ENCODE measurements at places on chromosomes 2 and 18. TPM values are rescaled to one million over a fixed set of nuclear protein-coding genes. Genes with fewer than 3 reads are reported as not detected.

DNA sequence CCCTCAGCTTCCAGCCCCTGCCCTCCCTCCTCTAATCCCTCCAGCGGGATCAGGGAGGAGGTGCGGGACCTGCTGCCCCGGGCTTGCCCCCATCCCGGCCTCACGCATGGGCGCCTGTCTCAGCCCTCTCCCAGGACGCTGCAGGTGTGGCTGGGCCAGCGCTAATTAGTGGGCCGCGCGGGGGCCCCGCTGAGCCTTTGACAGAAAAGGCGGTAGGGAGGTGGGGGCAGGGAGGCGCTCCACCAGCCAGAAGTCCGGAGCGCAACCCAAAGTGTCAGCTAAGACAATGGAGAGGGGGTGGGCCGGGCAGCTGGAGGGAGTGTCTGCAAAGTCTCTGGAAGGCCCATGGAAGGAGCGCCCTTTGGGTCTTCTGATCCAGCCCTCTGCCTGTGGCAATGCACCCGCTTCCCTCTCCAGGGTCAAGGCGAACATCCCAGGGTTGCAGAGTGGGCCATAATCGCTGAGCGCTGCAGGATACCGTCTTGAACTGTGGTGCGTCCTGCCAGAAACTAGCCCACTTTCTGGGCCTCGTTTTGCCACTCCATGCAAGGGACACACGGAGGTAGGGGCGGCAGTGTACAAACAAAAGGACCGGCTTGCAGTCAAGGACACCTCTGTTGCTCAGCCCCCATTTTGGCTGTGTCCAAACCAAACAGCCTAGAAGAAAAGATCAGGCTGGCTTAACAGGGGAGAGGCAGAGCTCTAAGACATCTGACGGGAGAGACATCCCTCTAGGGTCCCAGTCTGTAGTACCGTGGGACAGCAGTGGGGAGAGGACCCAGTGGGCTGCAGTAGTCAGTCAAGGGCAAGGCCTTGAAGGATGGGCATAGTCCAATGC lies 3.5 kb downstream of the ATP6V1B1 start:
- no peak for DNase-seq

DNA sequence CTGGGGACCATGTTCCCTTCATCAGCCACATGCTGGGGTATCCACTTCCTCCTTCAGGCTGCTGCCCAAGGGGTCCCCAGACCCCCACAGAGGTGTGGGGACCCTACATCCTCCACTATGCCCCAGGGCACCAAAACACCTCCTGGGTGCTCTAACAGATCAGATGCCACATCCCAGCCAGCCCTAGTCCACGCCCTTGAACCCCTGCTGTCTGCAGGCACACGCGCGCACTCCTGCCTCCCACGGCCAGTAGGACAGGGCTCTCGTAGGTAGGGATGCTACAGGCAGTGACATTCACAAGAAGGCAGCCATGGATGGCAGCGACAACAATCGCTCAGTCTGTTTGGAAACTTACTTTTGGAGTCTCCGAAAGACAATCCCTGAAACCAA lies 3.0 kb upstream of the GPC1 start:
- DNase-seq: no peak

DNA sequence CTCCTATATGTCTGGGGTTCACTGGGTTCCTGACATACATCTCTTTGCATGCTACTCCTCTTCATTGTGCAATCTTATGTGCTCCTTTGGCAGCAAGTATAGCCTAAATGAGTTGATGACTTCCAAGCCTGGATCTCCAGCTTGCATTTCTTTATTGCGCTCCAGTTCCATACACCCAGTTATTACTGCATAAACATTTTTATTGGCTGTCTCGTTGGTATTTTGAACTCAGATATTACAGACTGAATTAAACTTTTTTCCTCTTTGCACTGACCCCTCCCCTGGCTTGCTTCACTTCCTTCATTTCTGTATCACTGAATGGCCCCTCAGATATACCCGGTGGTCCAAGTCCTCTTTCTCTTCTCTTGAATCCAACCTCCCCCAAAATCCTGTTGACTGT lies 219.2 kb downstream of the MC4R start:
- DNase-seq: no peak

GRCh38 chr2:168663993-168664392 lies 138.4 kb upstream of the NOSTRIN start:
- no peak for DNase-seq

GRCh38 chr2:121059651-121060649 lies 225.1 kb downstream of the TFCP2L1 start:
- DNase-seq: no peak

DNA sequence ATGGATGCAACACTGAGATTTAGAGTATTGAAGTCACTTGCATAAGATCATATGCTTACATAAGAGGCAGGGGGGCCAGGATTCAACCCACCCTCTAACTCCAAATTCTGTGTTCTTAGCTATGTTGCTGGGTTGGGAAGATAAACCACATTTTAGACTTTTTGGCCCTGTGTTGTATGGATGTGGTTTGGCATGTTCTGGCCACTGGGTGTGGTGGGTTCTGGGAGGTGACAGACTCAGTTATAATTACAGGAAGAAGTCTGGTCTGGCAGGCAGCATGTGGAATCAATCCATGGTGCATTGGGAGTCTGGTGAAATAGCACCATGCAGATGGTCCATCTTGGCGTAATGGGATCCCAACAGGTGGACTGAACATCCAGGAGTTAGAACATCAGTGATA lies 138.9 kb downstream of the LTBP1 start:
- DNase-seq: no peak

- DNase-seq: no peak
Observed at GRCh38 chr2:187445051-187445450, 3.0 kb downstream of the CALCRL start.

DNA sequence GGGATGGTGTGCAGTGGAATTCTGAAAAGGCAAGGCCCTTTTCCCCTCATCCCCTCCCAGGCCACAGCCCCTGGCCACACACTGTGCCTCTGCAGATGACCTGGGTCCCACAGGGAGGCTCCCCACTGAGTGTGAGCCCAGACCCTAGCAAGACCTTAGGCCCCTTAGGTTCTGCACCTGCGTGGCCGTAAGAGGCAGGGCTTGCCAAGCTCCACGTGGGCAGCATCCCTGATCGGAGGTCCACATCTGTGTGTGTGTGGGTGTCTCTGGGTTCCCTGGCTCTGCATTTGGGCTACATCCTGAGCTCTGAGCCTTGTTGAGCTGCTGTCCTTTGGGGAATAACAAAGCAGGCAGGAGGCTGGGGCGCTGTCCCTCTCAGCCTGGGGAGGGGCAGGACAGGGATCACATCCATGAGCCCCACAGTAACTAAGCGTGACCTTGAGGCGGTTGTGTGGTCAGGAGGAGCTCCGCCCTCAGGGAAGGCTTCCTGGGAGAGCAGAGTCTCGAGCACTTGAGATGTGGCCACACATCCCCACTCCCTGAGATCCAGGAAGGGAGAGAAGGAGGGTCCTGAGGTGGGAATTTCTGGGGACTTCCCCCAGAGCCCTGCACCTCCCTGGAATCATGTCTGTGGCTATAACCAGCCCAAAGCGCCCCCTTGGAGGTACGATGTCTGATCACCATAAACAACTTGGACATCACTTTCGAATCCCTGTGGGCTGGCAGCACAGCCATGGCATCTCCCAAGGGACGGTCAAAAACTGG lies 84.8 kb downstream of the STPG4 start:
- DNase-seq: no peak

- no peak for DNase-seq
Observed at GRCh38 chr2:54757500-54757899, 34.0 kb downstream of the EML6 start.

DNA sequence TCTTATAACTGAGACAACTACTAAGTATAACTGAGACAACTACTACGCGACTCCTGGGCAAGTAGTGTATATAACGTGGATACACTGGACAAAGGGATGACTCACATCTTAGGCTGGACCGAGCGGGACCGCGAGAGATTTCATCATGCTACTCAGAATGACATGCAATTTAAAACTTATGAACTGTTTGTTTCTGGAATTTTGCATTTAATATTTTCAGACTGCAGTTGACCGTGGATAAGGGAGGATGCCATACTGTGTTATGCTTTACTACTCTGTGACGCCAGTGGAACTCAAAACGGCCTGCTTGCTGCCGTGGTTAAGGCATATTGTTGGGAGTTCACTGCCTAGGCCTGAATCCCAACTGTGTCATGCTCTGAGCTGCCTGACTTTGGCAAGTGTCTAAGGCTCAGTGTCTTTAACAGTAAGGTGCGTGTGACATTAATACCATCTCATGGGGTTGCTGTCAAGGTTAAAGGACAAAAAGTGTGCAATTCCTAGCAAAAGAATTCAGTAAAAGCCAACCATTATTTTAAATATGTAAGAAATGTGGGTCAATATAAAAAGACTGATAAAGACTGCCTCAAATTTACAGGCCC lies 64.6 kb downstream of the BMP10 start:
- DNase-seq: peak; percentile 8

- DNase-seq: no peak
Observed at GRCh38 chr2:140589696-140590095, 1541.1 kb downstream of the LRP1B start.

GRCh38 chr2:156322686-156323231 lies 9.8 kb downstream of the NR4A2 start:
- no peak for DNase-seq

- no peak for DNase-seq
Observed at GRCh38 chr2:231190531-231191197, 7.8 kb upstream of the ARMC9 start.

GRCh38 chr2:25546852-25547251 lies 126.5 kb downstream of the DTNB start:
- DNase-seq: no peak

DNA sequence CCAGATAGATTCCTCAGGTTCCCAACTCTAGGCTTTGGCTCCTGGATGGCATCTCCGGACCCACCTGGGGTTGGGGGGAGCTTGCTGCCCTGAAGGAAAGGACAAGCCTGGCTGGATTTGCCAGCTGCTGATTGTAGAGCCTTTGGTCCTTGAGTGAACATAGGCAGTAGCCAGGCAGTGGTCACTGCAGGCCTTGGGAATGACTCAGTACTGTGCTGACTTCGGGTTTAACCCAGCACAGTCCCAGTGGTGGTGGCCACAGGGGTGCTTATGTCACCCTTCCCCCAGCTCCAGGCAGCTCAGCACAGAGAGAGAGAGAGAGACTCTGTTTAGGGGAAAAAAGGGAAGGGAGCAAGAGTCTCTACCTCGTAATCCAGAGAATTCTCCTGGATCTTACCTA lies 27.7 kb upstream of the ACTR2 start:
- no peak for DNase-seq

GRCh38 chr2:23871206-23871605 lies 55.7 kb downstream of the ATAD2B start:
- DNase-seq: no peak

- no peak for DNase-seq
Observed at GRCh38 chr2:200479692-200480265, 30.1 kb downstream of the KCTD18 start.

Gene NXPH2
- total RNA-seq: 0.43 TPM

Gene ARPC2
- total RNA-seq: 196 TPM

Gene PKDCC
- 15.1 TPM for total RNA-seq

Gene RIT2
- total RNA-seq: not detected
